ENCODE measurements at places on chromosomes 6 and 20.

- DNase-seq, result no peak
Measured at GRCh38 chr6:148794797-148795196, 48.0 kb downstream of the UST start.

DNA sequence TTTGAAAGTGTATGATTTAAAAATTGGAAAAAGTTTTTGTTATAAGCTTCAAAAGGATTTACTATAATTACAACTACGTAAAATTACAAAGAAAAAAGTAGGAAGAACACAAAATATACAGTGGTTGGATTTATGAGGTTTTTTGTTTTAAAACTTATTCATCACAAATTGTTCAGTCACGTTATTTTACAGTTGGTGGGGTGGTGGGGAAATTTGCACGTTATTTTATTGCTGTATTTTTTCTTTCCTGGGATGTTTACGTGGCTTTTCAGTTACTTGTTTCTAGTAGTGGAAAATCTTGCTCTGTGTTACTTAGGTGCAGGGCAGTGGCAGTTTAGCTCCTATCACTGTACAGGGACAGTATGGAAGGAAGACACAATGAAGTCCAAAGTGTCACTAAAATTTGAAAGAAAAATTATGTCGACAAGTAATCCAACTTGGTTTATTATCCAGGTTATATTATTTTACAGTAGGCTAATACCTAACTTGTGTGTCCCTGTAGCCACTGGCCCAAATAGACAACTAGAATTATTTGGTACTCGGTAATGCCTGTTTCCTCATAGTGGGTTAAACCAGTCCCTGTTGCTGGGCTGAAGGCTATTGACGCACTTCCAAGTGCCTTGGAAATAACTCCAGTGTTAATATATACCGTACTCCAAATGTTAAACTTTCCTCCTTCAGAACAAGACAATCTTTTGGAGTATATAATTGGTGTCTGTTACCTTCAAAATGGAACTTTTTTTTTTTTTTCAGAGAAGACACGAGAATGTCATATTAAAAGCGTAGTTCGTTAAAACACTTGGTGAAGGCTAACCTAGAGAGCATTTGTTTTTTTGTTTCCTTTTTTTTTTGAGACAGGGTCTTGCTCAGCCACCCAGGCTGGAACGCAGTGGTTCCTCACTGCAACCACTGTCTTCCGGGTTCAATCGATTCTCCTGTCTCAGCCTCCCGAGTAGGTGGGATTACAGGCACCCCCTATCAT is 4.6 kb downstream of the JARID2 start:
- DNase-seq, result no peak

GRCh38 chr6:14053811-14054210 is 63.8 kb upstream of the CD83 start:
- DNase-seq, result peak; percentile 72

- DNase-seq, result no peak
Measured at GRCh38 chr6:162817196-162817595, 89.4 kb downstream of the PACRG start.

- DNase-seq, result no peak
Measured at GRCh38 chr20:48592107-48592940, 235.5 kb downstream of the PREX1 start.

- DNase-seq, result no peak
Measured at GRCh38 chr6:111739257-111739696, 133.6 kb upstream of the TRAF3IP2 start.

DNA sequence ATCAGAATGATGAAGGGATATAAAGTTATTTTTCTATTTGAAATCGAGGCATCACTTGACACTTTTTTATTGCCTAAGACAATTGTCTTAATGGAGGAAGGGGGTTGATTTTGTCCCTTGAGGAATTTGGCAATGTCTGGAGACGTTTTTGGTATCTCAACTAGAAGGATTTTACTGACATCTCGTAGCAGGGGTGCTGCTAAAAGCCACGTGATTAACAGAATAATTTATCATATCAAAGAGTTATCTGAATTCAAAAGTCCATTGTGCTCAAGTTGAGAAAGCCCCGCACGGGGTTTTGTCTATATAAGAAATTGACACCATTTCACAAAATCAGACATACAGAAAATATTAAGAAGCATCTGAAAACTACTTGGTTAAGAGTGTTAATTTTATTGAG is 1.5 kb upstream of the TAAR6 start:
- DNase-seq, result no peak

GRCh38 chr6:7463785-7464184 is 74.2 kb downstream of the RIOK1 start:
- no peak for DNase-seq

DNA sequence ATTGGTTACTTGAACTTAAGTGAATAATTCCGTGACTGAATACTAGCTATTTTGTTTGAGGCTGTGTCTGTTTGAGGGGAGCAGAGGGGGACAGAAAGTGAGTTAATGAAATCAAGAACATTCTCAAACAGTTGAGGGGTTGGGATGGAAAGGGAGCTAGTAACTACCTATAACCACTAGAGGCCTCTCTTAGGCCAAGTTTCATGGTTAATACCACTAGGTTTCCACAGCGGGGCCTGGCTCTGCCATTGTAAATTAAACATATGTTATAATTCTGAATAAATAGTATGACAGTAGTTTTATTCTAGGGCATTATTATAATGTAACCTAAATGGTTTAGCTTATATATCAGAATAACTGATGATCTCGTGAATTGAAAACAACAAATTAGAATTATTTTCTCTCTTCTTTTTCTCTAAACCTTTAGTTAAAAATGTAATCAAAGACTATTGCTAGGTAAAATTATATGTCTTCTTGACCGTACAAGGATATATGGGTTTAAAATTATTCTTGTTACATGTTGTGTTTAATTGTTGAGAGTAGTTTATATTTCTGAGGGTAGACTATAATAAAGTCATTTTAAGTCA is 108.1 kb downstream of the BCKDHB start:
- peak; percentile 67 for DNase-seq

DNA sequence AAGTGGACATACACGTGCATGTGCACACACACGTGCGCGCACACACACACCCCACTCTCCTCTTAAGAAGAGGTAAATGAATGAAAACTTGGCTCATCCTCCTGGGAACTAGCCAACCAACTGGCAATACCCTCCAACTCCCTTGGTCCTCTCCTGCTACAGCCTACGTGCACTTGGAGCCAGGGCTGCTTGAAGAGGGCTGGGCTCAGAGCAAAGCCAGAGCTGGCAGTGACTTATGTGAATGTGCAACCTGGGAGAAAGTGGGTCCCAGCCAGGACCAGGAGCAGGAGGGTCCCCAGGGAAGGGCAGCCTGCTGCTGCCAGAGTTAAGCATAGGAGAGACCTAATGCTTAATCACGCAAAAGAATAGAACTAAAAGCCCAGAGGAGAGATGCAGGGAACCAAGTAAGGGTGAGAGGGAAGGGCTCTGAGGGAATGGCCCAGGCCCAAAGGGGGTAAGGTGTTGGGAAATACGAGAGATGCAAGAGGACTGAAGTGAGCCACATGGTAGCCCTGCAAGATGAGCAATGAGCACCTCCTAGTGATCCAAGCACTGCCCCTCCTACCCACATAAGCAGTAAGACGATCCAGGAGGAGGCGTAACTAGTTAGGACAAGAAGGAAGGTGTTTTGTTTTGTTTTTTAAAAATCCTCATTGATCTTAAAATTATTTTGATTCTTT is 24.7 kb downstream of the TRAF3IP2 start:
- no peak for DNase-seq

DNA sequence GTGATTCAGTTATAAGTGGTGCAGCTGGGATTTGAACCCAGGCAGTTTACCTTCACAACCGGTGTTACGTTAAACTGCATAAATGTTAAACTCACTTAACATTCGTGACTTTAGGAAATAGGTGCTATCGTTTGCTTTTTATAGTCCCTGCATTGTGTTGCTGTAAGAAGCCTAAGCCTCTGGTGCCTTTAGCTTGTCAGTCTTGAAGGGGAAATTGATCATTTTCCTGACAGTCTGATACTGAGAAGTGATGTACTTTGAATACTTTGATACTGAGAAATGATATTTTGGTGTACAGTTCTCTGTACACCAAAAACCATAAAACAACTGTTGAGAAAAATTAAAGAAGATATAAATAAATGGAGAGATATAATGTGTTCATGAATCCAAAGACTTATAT is 52.5 kb upstream of the NEDD9 start:
- no peak for DNase-seq

All from HCEC 1CT (cell line).